ENCODE measurements at places on chromosomes 7 and 10.
A peak's percentile ranks its signal among the peaks of the same experiment; 100 is the strongest.

GRCh38 chr7:123305840-123306375 lies 106.1 kb upstream of the SLC13A1 start:
- DNase-seq = no peak

DNA sequence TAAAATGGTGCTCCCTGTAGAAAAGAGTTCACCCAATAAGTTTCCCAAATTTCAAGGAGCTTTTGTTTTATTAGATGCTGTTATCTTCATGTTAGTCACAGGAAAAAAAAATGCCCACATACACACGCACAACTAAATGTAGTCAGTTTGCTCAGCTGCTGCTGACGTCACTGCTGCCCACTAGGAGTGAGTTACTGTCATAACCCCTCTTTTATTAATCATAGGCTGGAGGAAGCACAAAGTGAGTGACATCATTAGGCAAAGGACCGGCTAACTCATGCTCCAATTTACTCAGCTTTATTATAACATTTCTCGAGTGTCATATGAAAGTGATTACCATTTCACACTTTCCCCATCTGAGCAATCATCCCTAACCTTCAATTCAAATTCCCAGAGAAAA lies 6.7 kb upstream of the INHBA start:
- no peak for DNase-seq

- peak; percentile 73 for DNase-seq
Measured at GRCh38 chr10:110009736-110010475, 2.1 kb downstream of the ADD3 start.

DNA sequence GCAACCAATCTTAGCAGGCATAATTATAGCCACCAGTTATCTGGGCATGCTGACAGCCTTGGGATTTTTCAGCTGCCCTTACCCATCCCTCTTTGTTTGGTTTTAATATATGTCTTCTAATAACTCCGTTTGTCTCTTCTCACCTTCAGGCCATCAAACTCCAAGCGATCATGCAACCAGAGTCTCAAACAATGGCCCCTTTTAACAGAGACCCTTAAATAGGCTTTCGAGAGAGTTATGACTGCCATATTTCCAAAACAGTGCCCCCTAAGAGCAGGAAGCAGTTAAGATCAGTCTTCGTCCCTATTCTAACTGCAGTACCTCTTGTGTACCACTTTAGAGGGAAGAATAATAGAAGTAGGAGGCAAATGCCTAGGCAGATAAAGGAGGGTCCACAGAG lies 157.5 kb downstream of the DGKB start:
- no peak for DNase-seq

DNA sequence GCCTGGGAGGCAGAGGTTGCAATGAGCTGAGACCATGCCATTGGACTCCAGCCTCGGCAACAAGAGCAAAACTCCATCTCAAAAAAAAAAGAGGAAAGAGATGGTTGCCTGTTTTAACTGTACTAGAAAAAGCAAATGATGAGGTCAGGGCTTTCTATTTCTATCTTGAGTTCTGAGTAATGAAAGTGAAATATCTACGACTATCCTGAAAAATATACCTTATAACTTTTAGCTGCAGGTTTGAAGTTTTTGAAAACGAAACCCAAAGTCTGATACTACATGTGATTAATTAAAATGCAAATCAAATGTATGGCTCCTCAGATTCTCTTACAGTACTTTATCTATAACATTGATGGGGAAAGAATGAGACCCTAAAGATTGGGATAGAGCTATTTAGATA lies 636.2 kb upstream of the LRRN3 start:
- no peak for DNase-seq

DNA sequence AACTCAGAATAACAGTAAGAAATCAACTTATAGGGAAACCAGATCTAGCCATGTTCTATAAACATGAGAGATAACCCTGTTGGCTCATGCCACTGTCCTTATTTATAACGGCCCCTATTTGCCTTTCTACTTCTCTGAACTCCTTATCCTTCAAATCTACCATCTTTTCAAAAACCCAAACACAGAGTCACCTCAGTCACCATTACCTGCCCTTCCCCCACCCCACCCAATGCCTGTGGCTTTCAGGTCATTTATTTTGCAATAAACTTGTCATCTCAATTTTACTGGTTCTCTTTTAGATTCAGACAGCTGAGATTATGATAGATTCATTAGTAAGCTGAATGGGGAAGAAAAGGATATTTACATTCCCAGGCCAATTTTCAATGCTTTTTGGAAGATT lies 53.6 kb downstream of the KMT2C start:
- DNase-seq = no peak

All from T-helper 2 cell treated with Interferon-gamma antibody and Interleukin-4, amounts not matched to agents 5 μg/mL and 100 μg/mL, for 36 hours (primary cell).